ENCODE measurements at places on chromosomes 5 and 9. TPM values are rescaled to one million over a fixed set of nuclear protein-coding genes. Genes with fewer than 3 reads are reported as not detected.

DNA sequence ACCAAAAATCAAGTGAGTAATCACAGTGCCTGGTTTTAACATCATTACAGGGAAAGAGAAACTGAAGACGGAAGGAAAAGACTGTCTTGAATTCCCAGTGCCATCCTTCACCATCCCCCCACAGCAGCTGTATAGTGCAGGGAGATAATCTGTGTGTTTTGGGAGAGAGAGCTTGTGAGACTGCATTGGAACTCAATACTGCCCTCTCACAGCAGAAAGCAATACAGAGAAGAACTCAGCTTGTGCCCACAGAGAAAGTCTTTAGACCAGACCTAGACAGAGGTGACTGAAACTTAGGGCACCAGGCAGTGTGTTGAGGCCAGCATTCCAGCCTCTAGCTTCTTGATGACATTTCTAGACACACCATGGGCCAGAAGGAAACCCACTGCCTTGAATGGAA lies 754.7 kb upstream of the CDH6 start:
- DNase-seq = no peak
- H3K27ac ChIP-seq = no peak overlapping the region
- no peaks in the 10 kb centered on the region for H3K27me3 ChIP-seq
- H3K4me1 ChIP-seq = no peaks in the 10 kb centered on the region
- no peak overlapping the region for H3K4me3 ChIP-seq

DNA sequence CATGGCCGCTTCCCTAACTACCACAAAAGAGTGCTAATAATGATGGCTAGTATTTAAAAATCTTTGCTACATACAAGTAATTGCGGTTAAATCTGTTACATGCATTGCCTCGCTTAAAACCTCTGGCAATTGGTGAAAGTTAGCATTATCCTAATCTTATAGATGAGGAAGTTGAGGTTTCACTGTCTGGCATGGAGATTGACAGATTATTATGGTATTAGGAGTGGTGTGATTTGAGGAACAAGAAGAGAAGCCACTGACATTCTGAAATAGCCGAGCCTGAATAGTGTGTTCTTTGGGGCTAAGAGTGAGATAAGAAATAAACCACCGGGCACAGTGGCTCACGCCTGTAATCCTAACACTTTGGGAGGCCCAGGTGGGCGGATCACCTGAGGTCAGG lies 45.3 kb upstream of the DPYSL3 start:
- H3K27ac ChIP-seq = no peak overlapping the region
- no peak overlapping the region for H3K4me3 ChIP-seq
- no peaks in the 10 kb centered on the region for H3K4me1 ChIP-seq
- DNase-seq = no peak

DNA sequence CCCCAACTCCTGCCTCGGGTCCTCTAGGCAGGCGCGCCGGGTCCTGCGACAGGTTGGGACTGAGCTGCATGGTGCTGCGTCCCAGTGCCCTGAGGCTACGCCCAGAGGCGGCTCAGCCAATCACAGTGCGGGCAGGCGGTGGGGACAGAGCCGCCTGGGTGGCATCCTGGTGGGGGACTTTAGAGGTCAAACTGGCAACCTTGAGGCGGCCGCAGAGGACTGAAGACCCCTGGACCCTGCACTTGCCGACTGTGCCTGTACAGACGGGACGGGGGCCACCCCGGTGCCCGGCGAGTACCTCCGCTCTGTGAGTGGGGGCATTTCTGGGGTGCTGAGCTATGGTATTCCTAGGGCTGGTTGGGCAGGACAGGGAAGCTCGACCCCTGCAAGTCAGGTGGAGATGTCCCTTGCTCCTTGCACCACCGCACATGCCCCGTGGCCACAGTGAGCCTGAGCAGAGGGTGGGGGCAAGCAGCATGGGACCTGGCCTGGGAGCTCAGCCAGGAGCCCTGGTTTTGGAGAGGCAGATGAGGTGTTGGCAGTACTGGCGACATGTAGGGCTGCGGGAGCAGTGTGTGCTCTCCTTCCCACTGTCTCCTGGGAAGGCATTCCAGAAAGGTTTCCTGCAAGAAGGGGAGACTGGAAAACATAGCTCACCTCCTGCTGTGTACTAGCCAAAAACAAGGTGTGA lies 45.5 kb downstream of the CTSL start:
- H3K27ac ChIP-seq = no peak overlapping the region
- H3K36me3 ChIP-seq = no peaks in the 10 kb centered on the region
- no peak overlapping the region for H3K4me3 ChIP-seq

DNA sequence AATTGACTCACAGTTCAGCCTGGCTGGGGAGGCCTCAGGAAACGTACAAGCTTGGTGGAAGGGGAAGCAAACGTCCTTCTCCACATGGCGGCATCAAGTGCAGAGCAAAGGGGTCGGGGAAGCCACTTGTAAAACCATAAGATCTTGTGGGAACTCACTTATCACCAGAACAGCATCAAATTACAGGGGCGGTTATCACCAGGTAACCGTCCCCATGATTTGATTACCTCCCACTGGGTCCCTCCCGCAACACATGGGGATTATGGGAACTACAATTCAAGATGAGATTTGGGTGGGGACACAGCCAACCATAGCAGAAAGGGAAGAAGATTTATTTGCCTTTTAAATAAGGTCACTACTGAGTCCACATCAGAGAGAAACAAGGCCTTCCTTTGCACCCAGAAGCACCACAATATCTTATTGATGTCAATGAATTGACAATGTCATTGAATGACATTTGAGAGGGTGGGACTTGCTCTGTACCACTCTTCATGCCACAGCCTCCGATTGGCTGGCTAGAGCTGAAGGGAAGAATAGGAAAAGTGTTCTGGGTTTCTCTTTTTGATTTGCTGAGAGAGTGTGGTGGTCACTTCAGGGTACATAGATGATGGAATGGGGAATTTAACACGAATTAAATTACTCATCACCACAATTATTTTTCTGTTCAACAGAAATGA lies 11.0 kb downstream of the SKP2 start:
- DNase-seq = no peak
- no peaks in the 10 kb centered on the region for H3K27me3 ChIP-seq
- H3K4me3 ChIP-seq = no peak overlapping the region
- H3K27ac ChIP-seq = no peak overlapping the region
- peaks cover 11% of the 10 kb centered on the region for H3K36me3 ChIP-seq

- H3K4me1 ChIP-seq = peaks cover 42% of the 10 kb centered on the region
- H3K27ac ChIP-seq = no peak overlapping the region
- no peak overlapping the region for H3K4me3 ChIP-seq
- no peaks in the 10 kb centered on the region for H3K36me3 ChIP-seq
These were observed 52.4 kb downstream of the FBXW11 start for GRCh38 chr5:171953860-171954701.

DNA sequence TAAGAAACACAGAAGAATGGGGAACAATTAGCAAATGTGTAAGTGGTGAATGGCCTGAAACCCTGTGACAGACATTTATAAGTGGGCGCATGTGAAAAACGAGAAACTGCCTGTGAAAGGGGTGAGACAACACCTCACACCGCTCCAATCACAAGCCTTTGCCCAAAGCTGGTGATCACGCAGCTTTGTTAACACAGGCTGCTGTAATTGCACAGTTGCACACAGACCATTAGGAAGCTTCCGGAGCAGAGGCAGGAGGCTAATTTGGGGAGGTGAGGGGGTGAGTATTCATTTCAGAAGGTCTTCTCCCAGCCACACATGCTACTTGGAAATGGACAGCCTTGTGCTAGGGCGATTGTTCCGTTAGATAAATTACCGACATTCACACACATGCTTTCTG lies 294.0 kb downstream of the MED10 start:
- H3K27me3 ChIP-seq = peaks cover 8% of the 10 kb centered on the region
- no peak overlapping the region for H3K4me3 ChIP-seq
- no peaks in the 10 kb centered on the region for H3K4me1 ChIP-seq
- H3K27ac ChIP-seq = no peak overlapping the region

- DNase-seq = no peak
- H3K27me3 ChIP-seq = no peaks in the 10 kb centered on the region
- no peak overlapping the region for H3K4me3 ChIP-seq
- no peaks in the 10 kb centered on the region for H3K4me1 ChIP-seq
- H3K27ac ChIP-seq = no peak overlapping the region
These were observed 273.9 kb downstream of the GADD45G start for GRCh38 chr9:89878687-89879086.

DNA sequence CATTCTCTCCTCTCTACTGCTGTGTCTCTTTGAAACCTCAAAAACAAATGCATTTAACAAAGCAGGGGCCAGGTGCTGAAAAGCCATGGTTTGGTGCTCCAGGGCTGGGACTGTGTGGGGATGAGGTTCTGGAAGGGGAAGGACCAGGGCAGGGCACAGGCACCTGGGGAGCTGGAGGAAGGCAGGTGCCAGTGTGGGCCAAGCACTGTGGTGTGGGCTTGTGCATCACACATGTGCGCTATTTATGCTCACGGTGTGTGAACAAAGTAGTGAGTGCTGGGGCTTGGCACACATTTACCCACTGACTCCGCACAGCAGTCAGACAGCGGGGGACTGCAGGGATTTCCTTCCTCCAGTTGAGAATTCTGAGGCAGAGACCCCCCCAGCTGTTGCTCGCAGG lies 10.1 kb downstream of the HRH2 start:
- H3K27me3 ChIP-seq = no peaks in the 10 kb centered on the region
- peaks cover 80% of the 10 kb centered on the region for H3K4me1 ChIP-seq
- peaks cover 9% of the 10 kb centered on the region for H3K36me3 ChIP-seq

GRCh38 chr5:135567661-135568060 lies 11.1 kb downstream of the CXCL14 start:
- no peaks in the 10 kb centered on the region for H3K27me3 ChIP-seq
- no peaks in the 10 kb centered on the region for H3K36me3 ChIP-seq
- no peaks in the 10 kb centered on the region for H3K4me1 ChIP-seq

DNA sequence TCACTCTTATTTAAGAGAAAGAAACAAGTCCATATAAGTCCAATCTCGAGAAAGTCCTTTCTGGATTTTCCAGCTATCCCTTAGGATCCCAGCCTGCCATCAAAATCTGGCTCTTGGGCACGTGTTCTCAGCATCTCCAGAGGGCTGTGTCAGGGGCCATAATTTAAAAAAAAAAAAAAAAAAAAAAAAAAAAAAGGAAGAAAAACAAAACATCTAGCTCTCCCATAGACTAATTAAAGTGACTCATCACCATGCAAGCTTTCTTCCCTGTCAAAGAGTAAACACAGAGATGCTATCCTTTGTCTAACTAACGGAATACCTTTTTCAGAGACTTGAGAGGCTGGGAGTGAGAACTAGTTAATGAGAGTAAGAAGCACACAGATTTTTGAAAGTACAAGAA lies 44.9 kb upstream of the MYO10 start:
- DNase-seq = no peak
- H3K4me3 ChIP-seq = no peak overlapping the region
- no peaks in the 10 kb centered on the region for H3K4me1 ChIP-seq
- H3K36me3 ChIP-seq = peaks cover 2% of the 10 kb centered on the region
- H3K27ac ChIP-seq = no peak overlapping the region

- H3K36me3 ChIP-seq = no peaks in the 10 kb centered on the region
- H3K27ac ChIP-seq = no peak overlapping the region
- H3K27me3 ChIP-seq = no peaks in the 10 kb centered on the region
- DNase-seq = no peak
These were observed 309.3 kb upstream of the SEMA6A start for GRCh38 chr5:116883875-116884274.

- peaks cover 30% of the 10 kb centered on the region for H3K4me1 ChIP-seq
- H3K27me3 ChIP-seq = no peaks in the 10 kb centered on the region
These were observed 121.6 kb downstream of the OXCT1 start for GRCh38 chr5:41748631-41749030.

- H3K36me3 ChIP-seq = peaks cover 9% of the 10 kb centered on the region
- no peak within 1 kb of the TSS for H3K27ac ChIP-seq
- DNase-seq = peak; percentile 32
- H3K4me1 ChIP-seq = peaks cover 10% of the 10 kb centered on the region
- H3K27me3 ChIP-seq = peaks cover 54% of the 10 kb centered on the region
These were observed at the start of gene KCNN2 for GRCh38 chr5:114361724-114362196. Gene KCNN2, plus strand, starts transcription at chr5:114362070. Its CDS starts 70 bp downstream, at chr5:114362140.

DNA sequence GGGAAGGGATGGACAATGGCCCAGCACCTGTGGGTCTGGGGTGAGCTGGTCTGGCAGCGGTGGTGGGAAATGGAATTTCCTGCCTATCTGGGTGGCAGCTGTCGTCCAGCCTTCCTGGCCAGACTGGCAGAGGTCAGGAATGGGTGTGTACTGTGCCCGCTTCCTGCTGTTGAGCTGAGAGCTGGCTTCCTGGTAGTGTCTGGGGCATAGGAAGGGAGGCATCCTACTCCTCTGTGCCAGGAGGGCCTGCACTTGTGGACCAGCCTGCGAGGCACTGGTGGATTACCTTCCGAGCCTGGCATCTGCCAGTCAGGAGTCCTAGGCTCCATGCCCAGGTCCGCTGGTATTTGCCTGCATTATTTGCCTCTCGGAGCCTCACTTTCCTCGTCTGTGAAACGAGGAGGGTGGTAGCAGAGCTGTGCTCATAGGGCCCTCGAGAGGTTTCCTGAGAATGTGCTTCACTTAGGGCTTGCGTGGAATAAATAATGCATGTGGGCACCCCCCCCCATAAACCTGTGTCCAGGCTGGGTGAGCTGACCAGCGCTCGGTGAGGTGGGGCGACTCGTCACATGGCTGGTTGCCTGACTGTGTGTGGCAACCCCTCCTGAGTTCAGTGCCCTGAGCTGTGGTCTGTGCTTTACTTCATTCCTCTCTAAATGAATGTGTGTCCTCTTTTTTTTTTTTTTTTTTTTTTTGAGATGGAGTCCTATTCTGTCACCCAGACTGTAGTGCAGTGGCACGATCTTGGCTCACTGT lies 47.7 kb downstream of the HMCN2 start:
- no peak overlapping the region for H3K27ac ChIP-seq
- no peaks in the 10 kb centered on the region for H3K36me3 ChIP-seq
- DNase-seq = no peak
- no peaks in the 10 kb centered on the region for H3K4me1 ChIP-seq
- H3K27me3 ChIP-seq = peaks cover 11% of the 10 kb centered on the region

- no peaks in the 10 kb centered on the region for H3K4me1 ChIP-seq
- no peak overlapping the region for H3K4me3 ChIP-seq
- no peak for DNase-seq
- no peaks in the 10 kb centered on the region for H3K36me3 ChIP-seq
These were observed 61.7 kb upstream of the TAF11L2 start for GRCh38 chr5:17436350-17436749.

- no peak for DNase-seq
- H3K4me1 ChIP-seq = no peaks in the 10 kb centered on the region
- H3K27me3 ChIP-seq = no peaks in the 10 kb centered on the region
- no peaks in the 10 kb centered on the region for H3K36me3 ChIP-seq
These were observed 66.8 kb upstream of the CXCL14 start for GRCh38 chr5:135645336-135646180.

The FAM169A gene
- total RNA-seq = 12.9 TPM

The NIM1K gene
- 3.4 TPM for total RNA-seq

The C9 gene
- not detected for total RNA-seq

The OR1Q1 gene
- not detected for total RNA-seq

The FBXW11 gene
- 43.2 TPM for total RNA-seq

The SLC36A3 gene
- not detected for total RNA-seq

The PCDHGA11 gene
- 0.22 TPM for total RNA-seq

The CER1 gene
- not detected for total RNA-seq

The CTSL gene
- 2.4 TPM for total RNA-seq

The SEMA5A gene
- total RNA-seq = 0.14 TPM

The KIF4B gene
- 0.30 TPM for total RNA-seq

The CAPSL gene
- 2.3 TPM for total RNA-seq

The GCNT4 gene
- 3.2 TPM for total RNA-seq
